T-helper 9 cell (primary cell): ENCODE measurements at places on chromosomes 4 and X.

DNA sequence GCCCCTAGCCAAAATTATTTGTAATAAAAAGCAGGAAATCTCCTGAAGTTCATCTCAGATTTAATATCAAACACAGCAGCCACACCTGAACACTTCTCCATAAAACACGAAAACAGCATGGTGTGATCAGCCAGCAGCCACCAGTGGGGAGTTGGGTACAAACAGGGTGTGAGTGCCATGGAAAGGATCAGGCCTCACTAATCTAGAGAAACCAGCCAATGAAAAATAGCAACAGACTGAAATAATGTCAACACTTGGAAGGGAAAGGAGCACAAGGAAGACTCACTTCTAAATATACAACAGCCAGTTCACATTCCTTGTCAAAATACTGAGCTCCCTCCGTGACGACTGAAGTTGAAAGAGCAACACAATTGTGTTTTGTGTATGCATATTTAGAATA, 46.0 kb downstream of the SLC7A11 start:
- DNase-seq = no peak

- no peak for DNase-seq
These were observed 1.4 kb downstream of the MAMLD1 start for GRCh38 chrX:150364347-150365050.

DNA sequence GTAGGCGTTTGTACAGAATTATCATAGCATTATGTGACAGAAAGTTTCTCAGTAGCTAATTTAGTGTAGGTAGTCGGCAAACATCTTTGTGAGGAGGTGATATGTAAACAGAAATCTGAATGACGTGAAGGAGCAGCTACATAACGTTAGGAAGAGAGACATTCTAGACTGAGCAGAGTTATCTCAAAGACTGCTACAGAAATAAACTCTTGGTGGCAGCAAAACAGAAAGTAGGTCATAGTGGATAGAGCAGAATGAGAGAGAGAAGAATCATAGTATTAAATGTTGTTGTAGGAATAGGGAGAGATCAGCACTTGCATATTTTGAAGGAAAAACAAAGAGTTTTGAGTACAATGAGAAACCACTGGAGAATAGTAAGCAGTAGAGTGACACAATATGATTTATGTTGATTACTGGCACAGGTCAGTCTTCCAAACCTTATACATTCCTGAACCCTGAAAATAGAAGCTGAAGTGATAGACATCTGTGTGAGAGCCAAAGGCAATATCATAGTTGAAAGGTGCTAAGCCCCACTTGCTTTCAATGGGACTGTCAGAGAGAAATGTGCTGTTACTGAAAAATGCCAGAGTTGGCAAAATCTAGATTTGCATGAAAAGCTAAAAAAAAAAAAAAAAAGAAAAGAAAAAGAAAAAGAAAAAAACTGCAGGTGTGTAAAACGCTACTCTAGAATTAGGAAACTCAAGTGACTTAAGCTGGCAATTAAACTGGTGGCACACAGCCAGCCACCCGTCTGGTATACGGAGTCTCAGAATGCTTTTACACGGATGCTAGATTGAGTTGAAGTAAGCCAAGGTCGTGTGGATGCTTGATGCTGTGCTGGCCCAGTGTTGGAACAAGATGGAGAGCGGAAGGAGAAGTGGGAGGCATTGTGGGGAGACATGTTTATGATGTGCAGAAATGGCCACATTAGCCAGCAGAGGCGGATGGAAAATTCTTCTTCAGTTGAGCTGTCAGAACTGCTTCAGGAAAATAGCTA, 750.2 kb upstream of the HS3ST1 start:
- DNase-seq = no peak

DNA sequence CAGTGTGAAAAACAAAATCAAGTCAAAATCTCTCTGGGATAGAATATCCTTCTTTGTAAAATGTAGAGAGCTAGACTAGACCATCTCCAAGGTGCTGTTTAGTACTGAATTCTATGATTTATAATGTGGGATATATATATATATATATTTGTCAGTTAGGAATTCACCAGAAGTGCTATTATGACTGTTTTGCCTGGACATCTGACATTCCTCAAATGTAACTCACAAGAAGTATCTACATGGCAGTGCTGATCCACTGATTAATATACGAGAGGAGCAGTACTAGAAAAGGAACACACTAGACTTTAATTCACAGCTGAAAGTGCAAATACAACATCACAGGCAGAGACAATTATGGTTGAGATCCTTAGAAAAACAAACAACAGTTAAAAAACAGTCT, 208.9 kb downstream of the GBA3 start:
- no peak for DNase-seq

- no peak for DNase-seq
These were observed 93.6 kb downstream of the GPR143 start for GRCh38 chrX:9671998-9672397.

- DNase-seq = no peak
These were observed 52.4 kb downstream of the DCHS2 start for GRCh38 chr4:154439224-154439623.

DNA sequence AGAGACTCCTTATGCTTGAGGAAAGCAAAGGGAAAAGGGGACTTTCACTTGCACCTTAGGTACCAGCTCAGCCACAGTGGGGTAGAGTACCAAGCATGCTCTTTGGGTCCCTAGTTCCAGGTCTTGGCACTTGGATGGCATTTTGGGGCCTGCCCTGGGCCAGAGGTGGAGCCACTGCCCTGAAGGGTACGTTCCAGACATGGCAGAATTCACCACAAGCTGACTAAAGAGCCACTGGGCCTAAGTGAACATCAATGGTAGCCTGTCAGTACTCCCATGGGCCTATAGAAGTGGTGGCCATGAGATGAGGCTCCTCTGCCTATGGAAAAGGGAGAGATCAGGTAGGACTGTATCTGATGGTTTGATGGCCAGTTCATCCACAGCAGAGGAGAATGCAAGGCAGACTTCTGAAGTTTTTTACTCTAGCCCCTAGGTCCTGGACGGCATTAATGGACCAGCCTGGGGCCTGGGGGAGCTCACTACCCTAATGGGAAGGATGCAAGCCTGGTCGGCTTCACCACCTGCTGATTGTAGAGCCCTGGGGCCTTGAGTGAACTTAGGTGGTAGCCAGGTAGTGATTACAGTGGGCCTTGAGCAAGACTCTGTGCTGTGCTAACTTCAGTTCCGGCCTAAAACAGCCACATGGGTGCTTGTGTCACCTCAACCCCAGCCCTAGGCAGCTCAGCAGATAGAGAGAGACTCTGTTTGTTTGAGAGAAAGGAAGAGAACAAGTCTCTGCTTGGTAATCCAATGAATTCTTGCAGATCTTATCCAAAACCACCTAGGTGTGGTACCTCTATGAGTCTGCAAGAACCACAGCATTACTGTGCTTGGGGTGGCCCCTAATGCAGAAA, 19.8 kb upstream of the HSFX4 start:
- no peak for DNase-seq
